Amniotic epithelial cell (primary cell): ENCODE measurements at places on chromosomes 2 and 18.

- no peak for DNase-seq
Observed at GRCh38 chr2:235165136-235165535, 213.3 kb downstream of the SH3BP4 start.

DNA sequence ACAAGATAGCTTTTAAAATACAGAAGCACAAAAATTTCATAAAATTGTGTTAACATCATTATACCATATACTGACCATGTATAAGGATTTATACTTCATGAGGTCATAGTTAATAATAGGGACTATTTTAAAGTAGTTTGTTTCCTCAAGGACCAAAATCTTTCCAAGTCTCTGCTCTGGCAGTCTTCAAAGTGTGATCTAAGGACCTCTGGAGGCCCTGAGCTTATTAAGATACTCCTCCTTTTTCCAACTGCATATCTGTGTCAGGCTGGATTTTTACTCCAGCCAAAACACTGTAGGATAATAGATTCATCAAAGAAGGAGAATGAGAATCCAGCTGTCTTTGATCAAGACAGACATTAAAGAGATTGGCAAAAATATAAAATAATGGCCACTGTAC, 1.7 kb upstream of the SCYGR2 start:
- no peak for DNase-seq

GRCh38 chr18:275486-275885, 7.6 kb upstream of the THOC1 start:
- no peak for DNase-seq

DNA sequence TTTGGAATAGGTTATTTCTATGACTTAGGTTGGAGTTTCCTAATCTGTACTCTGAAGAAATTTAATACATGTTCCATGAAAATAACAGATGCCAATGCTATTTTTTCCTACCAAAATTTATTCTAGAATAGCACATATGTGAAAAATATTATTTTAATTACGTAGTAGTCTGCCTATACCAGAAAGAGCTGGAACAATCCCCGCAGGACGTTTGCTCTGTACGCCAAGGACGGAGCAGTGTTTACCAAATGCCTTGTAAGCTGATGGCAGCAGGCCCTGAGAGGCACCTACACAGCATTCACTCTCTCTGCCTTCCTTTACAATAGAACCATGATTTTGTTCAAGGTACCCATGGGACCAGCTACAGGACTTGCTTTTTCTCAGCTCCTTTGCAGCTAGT, 16.8 kb upstream of the SLC1A4 start:
- no peak for DNase-seq

GRCh38 chr2:179417436-179417949, 152.9 kb upstream of the SESTD1 start:
- no peak for DNase-seq

GRCh38 chr18:62138461-62139235, 48.2 kb downstream of the PIGN start:
- DNase-seq, result no peak

- no peak for DNase-seq
Observed at GRCh38 chr2:60676706-60677330, 79.2 kb upstream of the PAPOLG start.

GRCh38 chr18:33161131-33161530, 279.4 kb downstream of the CCDC178 start:
- no peak for DNase-seq

DNA sequence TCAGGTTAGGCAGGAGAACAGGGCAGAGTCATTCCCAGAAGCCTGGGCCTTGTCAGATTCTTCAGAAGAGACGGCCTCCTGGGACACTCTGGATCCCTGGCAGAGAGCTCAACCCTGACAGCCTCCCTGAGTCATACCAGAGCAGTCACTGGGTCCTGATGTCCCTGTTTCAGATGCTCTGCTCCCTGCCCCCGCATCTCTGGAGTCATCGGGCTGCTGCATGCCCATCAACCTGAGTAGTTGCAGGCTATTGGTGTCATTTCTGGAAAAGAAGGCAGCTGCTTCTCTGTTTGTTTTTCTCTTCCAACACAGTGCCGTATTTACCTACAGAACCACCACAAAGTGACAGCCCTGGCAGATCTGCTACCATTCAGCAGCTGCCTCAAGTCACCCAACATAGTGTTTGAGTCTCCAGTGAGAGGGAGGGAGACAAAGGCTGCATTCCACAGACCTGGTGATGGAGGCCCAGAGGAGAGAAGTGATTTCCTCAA, 145.1 kb downstream of the B3GNT2 start:
- DNase-seq, result peak; percentile 20

DNA sequence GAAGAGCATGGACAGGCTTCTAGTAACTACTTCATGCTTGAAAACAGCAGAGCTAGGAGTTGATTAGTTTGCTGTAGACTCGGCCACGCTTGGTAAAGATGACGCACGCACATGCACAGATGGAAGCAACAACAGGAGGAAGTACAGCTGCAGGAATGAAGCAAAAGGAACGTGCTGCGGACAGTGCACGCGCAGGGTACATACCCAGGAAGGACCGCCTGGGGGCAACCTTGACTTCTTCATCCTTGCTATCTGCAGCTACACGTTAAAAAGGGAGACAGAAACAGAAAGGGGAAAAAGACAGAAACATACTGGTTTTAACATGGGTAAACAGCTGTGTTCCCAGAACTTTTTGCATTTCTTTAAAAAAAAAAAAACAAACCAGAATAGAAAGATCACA, 17.7 kb downstream of the SLC66A2 start:
- DNase-seq, result peak; percentile 79

- peak; percentile 13 for DNase-seq
Observed at GRCh38 chr2:159849160-159849813, 51.3 kb upstream of the CD302 start.
